ENCODE measurements at places on chromosomes 7 and 10.
A peak's percentile ranks its signal among the peaks of the same experiment; 100 is the strongest.

GRCh38 chr7:158908552-158908951, 52.2 kb downstream of the DYNC2I1 start:
- DNase-seq, result no peak

DNA sequence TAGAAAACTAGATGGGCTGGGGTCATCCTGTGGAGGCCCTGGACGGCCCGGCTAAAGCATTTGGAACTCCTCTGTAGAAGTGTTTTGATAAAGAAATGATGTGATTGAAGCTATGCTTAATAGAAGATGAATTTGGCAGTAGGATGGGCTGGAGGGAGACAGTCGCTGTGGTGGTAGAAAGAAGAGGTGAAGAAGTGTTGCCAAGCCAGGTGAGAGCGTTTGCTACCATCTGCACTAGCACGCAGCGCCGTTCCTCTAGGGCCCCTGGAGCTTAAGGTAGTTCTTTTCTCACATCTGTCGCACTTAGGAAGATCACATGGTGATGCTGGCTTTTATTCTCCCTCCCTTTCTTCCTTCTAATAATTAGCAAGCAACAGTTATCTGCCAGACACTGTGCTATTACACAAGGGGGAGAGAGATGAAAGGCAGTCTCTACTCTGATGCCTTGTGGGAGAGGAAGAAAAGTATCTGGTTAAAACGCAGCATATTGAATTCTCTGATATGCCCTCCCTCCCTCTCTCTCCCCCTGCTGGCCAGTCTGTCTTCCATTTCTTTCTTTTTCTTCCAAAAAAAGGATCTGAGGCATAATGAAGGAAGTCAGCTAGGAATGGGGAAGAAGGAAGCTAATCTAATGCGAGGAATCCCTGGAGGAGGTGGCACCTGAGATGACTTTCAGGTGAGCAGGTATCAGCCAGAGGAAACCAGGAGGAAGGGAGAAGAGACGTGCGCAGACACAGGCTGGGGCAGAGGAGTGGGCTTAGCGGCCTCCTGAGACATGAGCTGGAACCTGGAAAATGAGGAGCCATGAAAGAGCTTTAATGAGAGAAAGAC, 162.3 kb upstream of the KLF14 start:
- DNase-seq, result no peak

- DNase-seq, result no peak
These were observed 4.6 kb upstream of the TMEM139 start for GRCh38 chr7:143280160-143280559.

- DNase-seq, result no peak
These were observed 135.6 kb upstream of the HPS1 start for GRCh38 chr10:98582363-98582762.

DNA sequence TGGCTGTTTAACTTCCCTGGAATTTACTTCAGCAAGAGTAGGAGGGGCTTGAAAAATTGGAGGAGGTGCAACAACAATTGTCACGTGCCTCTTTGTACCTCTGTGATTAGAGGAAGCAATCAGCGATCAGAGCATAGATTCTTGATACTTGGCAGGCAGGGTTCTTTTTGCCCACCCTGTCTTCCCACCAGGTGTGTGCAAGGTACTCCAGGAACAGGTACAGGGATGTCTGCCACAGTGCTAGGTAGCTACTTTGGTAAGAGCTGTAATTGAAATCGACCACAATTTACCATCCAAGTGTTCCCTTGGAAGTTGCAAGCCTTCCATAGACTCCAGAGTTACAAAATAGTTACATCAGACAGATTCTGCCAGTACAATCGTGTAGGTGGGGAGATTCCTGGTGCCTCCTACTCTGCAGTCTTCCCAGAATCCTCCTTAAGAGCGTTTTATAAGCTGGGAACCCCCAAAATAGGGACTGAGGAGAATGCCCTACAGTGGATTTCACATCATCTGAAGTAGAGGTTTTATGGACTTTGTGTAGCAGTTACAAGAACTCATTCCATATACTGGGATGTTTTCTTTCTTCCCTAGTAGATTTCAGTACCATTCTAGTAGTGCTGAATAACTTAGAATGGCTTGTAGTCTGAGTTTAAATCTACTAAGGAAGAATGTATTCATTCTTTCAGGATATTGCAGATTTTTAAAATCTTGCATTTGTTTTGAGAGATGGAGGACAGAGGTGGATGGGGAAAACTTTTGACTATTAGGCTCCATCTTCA, 101.9 kb downstream of the EXOC4 start:
- DNase-seq, result no peak

- DNase-seq, result no peak
These were observed 168.9 kb downstream of the CDK14 start for GRCh38 chr7:90764848-90765570.

DNA sequence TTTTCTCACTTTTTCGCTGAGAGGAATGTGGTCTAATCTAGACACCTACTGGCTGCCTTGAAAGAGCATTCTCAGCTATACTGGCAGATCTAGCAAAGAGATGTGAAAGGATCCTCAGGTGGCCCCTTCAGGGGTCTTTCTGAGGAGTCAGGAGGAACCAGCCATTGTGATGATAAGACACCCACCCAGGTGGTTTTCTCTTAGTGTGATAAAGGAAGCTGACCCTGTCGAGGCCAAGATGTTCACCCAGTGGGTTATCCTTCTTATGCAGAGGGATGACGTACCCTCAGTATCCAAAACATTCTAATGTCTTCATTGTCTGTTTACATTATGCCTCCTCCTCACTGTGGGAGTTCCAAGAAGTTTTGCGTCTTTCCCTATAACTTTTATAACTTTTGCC, 98.3 kb upstream of the LRGUK start:
- DNase-seq, result no peak

GRCh38 chr10:45495438-45496152, 121.6 kb downstream of the ALOX5 start:
- no peak for DNase-seq

- no peak for DNase-seq
These were observed 131.1 kb upstream of the RSU1 start for GRCh38 chr10:16948361-16948760.

- no peak for DNase-seq
These were observed 19.8 kb downstream of the LSMEM1 start for GRCh38 chr7:112500619-112501018.

- no peak for DNase-seq
These were observed 291.8 kb downstream of the PRKG1 start for GRCh38 chr10:51366044-51366443.

DNA sequence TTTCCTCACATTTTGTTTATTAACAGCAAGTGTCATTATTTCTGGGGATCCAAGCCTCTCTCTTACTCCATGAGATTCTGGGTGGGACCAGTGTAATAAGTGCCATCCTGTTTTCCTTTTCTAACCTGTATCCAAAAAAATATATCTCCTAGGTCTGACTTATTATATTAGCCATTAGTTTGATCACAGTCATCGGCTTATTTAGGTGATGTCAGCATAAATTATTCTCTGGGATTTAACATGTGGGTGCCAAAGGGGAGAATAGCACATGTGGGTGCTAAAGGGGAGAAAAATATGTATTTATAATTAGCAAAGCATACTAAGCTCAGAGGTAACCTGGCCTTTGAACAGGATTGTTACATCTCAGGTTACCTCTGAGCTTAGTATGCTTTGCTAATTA, 293.8 kb upstream of the SEMA3D start:
- no peak for DNase-seq

GRCh38 chr7:111752022-111752582, 189.8 kb upstream of the IMMP2L start:
- no peak for DNase-seq

DNA sequence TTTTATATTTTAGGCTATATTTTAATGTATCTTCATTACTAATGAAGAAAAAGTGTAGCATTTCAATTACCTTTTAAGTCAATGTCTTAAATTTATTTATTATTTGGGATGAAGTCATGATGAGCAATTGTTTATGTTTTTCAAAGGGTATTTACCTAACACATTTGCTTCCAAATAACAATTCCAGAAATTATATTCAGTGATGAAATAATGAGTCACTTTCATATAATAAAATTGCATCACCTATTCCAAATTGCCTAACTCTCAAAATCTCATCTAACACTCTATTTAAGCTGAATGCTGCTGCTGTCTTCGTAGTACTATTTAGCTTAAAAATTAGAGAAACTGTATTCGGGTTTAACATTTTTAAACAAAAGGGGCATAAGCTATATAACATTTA, 97.7 kb downstream of the PRKG1 start:
- peak; percentile 23 for DNase-seq

DNA sequence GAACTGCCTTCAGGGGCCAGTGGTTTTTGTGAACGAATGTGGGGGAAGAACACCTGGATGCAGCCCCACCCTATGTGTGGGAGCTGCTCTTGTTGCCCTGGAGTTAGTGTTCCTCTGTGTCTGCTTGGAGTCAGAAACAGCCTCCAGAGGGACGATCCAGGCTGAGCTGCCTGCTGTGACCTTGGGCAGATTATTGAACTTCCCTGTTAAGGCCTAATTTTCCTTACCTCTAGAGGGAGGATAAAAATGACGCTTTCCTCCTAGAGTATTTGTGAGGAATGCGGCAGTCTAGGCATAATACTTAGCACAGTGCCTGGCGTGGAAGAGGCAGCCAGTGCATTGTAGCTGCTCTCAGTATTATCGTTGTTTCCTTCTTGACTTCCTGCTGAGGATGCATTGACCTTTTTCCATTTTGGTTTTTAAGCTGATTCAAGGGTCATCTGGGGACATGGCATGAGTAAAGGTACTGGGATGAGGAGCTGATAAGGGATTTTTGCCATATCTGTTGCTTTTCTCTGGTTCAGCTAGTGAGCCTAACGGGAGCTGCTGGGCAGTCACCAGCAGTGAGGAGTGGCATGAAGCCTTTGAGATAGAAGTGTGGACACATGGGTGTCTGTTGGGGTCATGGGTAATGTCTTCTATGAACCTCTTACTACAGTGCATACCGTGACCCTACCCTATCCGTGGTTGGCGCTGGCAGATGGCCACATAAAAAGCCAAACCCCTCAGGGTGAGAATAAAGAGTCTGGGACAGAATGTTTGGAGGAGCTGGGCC, 6.4 kb downstream of the ZFYVE27 start:
- DNase-seq, result no peak

DNA sequence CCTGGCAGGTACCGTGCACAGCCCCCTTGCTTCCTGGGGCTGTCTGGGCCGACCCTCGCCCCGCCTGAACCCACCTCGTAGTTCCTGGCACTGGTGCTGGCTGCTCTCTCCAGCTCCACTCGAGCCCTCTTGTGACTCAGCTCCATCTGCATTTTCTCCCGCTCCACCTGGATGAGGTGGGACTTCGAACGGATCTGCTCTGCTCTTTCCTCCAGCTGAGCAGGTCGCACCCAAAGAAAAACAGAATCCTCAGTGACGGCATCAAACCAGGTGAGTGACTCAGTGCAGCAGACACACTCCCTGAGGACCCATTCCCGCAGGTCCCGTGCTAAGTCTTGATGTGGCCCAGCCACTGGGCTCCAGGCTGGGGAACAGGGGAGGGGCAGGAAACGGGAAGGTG, 7.4 kb downstream of the MAD1L1 start:
- no peak for DNase-seq

GRCh38 chr7:66083677-66084076, 8.1 kb downstream of the ASL start:
- no peak for DNase-seq

Data from HS-5 (cell line).